ENCODE measurements at places on chromosomes 11 and 22.

GRCh38 chr22:27651486-27651885 lies 150.1 kb downstream of the MN1 start:
- no peak for DNase-seq

- no peak for DNase-seq
Measured at GRCh38 chr11:120028181-120028896, 109.6 kb downstream of the TRIM29 start.

DNA sequence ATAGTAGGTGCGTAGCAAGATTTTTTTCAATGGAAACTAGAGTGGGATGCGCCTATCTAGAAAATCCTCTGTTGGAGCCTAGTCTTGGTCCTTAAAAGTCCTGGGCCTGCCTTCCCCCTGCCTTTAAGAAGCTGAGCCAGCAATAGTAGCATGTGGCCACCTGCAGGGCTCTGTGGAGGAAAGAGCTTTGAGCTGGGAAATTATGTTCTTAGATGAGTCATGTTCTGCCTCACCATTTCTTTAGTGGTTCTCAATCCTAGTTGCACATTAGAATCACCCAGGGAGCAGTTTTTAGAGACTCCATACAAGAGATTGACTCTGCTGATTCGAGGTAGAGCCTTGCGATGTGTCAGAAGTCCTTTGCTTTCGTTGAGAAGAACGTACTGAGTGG lies 133.5 kb downstream of the COMMD9 start:
- no peak for DNase-seq

GRCh38 chr22:19942157-19943081 lies 801 bp upstream of the TXNRD2 start:
- DNase-seq = no peak

- no peak for DNase-seq
Measured at GRCh38 chr11:68678031-68678441, 6.3 kb upstream of the GAL start.

- no peak for DNase-seq
Measured at GRCh38 chr11:112049777-112050176, 24.0 kb downstream of the PIH1D2 start.

DNA sequence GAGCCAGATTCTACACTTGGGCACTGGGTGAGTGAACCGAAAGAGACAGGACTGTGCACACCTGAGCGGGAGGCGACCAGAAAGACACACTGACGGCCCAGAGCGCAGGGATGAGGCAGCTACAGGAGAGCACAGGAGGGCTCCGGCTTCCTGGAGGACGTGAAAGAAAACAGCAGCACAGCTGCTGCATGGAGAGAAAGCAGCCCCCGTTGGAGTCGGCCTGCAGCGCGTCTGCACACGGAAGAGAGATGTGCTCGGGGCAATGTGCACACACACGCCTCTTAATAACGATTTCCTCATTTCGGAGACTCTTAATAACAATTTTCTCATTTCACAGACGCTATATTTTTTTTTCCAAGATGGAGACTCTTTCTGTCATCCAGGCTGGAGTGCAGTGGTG lies 160.4 kb downstream of the CTTN start:
- DNase-seq = no peak

DNA sequence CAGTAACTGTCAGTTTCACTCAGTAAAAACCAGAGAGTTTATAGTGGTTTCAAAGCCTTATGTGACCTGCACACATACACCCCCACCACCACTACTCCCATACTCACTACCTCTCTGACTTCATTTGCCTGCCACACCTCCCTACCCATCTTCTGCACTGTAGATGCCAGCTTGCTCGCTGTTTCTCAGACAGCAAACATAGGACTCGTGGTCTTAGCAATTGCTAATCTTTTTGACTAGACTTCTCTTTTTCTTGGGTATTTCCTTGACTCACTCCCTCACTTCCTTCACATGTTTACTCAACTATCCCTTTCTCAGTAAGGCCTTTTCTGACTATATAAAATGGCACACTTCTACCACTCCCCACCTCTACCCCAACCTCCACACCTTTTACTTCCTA lies 27.8 kb downstream of the CEP295 start:
- no peak for DNase-seq

DNA sequence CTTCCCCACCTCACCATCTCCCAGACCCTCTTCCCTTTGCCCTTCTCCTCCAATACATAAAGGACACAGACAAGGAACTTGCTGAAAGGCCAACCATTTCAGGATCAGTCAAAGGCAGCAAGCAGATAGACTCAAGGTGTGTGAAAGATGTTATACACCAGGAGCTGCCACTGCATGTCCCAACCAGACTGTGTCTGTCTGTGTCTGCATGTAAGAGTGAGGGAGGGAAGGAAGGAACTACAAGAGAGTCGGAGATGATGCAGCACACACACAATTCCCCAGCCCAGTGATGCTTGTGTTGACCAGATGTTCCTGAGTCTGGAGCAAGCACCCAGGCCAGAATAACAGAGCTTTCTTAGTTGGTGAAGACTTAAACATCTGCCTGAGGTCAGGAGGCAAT lies 58.2 kb downstream of the TIMP3 start:
- no peak for DNase-seq

DNA sequence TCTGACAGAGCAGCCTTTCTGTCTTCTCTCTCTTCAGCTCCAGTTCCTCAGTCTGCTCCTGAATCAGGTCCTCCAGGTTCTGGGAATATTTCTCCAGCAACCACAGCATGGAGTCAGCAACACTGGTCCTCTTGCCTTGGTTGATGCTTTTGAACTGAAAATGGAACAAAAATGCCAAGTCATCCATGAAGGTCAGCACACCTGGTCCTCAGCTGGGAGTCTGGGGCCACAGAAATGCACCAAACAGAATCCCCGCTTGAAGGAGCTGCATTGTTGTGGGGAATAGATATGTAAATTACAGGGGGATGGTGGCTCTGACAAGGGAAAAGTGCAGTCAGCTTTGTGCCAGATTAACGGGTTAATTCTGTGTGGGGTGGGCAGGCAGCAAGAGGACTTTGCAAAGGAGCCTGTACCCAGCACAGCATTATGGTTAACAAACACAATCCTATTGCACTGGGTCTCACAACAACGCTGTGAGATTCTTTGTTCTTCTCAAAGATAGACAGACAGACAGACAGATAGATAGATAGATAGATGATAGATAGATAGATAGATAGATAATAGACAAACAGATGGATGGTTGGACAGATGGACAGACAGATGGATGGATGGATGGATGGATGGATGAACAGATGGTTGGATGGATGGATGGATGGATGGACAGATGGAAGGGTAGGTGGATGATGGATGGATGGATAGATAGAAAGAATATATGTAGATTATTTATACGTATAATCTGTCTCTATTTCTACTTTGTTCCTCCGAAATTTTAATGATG lies 33.8 kb upstream of the LRRC32 start:
- DNase-seq = no peak

DNA sequence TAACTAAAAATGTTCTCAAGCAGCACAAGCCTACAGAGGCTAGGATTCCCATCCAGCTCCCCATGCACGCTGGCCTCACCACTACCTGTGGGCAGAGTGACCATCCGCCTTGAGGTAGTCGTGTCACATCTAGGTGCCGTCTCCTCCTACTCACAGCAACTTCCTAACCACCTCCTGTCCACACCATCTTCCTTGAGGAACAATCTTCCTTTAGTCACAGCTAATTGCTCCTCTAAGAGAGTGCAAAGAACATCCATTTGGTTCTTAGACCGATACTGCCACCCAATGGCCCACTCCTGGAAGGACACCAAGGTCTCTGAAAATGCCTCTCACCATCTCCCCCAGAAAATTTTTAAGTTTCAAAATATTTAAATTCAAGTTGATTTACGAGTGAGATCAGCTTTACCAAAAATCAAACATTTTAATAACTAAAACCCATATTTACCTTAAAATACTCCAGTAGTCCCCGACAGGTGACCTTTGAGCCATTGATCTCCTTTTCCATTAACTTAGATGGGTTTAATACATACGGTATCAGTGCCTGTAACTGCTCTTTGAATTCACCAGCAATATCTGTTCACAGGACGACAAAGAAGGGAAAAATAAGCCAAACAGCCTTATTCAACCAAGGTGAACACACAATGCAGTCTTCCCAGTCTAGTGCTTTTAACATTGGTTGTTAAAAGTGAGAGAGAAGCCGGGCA lies 21.7 kb upstream of the PLAAT3 start:
- DNase-seq = peak; percentile 52

All from fibroblast of the conjunctiva (primary cell).